NCI-H345 (cell line): ENCODE measurements at places on chromosomes 7 and 10.

DNA sequence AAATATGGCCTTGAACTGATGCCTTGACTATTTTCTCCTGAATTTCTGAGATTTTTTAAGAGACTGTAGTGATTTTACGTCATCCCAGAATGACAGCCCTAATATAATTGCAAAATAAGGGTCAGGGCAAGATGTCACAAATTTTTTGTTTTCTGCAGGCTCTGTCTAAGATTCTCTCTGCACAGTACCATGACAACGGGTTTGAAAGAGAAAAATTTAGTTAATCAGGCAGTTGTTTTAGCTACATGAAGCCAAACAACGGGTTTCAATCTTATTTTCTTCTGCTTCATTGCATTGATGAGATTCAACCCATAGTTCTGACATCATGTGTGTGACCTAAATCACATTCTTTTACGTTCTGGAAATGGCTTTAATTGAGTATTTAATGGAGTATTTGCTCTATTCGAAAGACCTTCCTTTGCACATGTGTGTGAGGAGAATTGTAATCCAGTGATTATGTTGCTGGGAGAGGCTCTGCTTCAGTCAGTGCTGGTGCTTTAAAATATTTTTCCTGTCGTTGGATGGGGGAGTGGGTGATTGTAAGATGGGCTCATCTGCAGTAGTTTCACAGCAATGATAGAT, 118.0 kb upstream of the RHOBTB1 start:
- DNase-seq: no peak

DNA sequence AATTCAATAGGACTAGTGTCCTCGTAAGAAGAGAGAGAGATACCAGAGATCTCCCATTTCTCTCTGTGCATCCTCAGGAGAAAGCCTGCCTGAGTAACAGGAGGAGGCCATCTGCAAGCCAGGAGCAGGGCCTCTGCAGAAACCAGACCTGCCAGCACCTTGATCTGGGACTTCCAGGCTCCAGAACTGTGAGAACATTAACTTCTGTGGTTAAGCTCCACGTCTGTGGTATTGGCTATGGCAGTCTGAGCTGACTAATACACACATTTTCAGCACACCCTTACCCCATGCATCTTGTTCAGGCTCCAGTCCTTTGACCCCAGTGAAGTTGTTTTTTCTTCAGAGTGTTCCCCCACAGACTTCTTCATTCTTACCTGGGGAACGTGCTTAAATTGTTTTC, 3.1 kb upstream of the CRTAC1 start:
- no peak for DNase-seq

DNA sequence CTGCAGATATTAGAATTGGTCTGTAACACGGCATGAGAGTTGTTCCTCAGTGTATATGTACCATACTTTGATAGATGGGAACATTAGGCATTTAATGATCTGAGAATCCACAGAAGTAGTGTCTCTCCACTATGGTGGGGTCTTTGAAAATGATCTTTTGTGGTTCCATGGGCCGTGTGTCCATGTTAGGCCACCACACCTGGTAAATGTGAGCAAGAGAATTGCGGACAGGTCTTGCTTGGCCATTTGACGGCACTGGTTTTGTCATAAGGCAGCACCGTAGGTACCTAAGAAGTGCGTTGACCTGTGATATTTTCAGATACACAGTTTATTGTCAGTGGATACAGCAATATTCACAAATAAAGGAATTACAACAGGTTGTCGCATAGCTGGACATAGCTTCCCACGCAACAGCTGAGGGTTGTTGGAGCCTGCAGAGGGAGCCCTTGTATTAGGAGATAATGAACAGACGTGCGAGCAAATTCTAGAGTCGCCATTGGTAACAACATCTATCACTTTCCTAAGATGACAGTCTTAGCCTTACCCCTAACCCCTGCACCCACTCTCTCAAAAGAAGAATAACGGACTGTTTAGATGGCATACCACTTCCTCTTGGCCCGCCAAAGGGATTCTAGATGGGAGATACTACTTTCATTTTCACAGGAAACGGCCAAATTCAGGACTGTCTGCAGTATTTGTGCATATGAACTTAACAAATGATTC, 111.4 kb downstream of the COL28A1 start:
- DNase-seq: peak; percentile 71

GRCh38 chr7:153835103-153835502, 217.1 kb upstream of the DPP6 start:
- no peak for DNase-seq

DNA sequence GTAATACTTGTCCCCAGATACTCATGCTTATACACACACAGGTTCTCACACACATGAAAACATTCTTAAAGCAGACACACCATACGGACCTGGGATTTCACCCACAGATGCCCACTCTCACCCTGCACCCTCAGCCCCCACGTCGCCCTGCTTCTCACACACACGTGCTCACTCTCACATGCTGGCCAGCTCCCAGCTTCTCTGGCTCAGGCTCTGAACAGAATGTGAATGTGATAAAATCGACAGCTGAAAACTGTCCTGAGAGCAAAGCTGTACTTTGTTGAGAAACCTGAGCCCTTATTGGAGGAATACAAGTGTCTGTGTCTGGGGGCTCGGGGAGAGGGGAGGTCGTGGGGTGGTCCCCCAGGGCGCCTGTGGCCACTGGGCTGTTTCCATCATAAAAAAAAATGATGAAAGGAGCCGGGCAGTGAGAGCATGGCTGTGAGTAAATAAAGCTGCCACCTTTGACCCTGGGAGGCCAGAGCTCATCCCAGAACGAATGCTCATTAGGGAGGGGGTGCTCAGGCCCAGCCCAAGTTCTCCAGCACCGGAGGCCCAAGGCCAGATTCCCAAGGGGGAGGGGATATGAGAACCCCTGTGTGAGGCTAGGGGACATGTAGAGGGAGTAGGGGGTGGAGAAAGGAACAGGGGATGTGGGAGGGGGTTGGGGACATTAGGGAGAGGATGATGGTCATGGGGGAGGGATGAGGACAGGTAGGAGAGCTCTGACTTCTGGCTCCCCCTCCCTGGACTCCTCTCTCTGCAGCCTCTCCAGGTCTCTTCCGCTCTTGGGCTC, 18.1 kb upstream of the TLX1 start:
- no peak for DNase-seq
